ENCODE measurements at places on chromosomes 16 and 17.

DNA sequence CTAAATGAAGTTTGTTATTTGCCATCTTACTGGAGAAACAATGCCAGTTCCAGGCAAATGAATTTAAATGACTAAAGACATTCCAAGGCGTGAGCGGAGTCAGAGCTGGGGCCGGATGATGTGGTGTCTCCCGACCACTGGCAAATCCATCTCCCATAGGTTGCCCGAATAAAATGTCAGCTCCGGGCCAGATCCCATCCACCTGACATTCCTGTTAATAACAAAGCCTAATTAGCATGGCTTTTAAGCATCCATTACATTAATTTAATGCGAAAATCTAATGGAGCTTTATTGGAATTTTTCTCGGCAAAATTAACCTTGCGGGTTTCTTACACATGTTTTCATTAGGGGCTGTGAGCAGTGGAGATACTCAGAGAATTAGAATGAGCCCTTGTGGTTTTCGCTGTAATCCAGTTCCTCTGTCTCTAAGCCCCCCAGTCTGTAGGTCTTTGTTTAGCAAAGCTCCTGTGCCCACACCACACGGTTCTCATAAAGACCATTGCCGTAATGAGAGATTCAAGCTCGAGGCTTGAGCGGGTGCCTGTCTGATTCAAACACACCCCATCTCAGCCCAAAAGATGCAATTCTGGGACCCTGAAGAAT lies 123.3 kb downstream of the CCT6B start:
- DNase-seq: no peak

DNA sequence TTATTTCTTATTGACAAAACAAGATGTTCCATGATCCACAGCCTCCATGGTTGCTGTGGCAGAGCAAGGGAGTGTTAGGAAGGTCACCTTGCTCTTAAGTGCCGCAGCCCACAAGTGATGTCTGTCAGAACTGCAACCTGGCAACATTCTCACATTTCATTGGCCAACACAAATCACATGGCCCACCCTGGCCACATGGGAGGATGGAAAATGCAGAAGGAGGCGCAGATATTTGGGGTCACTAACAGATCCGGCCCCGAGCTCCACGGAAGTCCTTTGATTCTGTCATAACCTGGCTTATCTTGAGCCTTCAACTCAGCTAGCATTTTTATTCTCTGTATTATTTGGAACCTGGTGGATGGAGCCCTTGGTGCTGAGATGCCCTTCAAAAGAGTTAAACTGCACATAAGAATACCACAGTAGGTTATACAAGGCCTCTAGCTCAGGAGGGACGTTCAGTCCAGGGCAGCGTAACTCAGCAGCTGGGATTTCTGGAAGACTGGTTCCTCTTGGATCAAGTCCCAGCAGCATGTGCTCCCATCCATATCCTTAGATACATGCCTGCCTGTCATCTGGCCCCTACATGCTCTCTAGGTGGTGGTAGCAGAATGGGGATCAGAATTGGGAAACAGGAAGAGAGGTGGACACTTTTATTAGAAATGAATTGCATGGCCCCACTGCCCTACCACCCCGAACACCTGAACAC lies 508.1 kb downstream of the HAPSTR1 start:
- DNase-seq: no peak

DNA sequence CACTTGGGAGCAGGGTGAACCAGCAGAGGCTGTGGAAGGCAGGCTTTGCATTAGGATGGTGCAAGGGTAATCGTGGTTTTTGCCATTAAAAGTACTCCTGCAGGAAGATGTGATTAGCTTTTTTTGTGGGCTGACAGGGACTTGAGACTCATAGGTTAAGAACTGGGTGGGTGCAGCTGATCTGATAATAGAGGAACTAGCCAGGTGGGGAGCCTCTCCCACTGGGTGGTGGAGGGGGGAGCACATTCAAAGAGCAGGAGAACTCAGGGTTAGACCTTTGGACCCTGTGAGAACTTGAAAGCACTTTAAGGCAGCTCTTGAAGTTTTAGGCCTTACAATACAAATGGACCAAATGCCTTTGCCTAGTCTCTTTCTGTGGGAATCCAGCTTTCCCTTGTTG lies 32.4 kb downstream of the CCL4 start:
- no peak for DNase-seq

GRCh38 chr16:77555126-77555525 lies 120.3 kb upstream of the ADAMTS18 start:
- no peak for DNase-seq

GRCh38 chr17:55577687-55578086 lies 66.4 kb upstream of the SMIM36 start:
- no peak for DNase-seq

GRCh38 chr16:70652322-70652721 lies 6.0 kb downstream of the IL34 start:
- DNase-seq: no peak

GRCh38 chr16:11550791-11551498 lies 35.8 kb downstream of the LITAF start:
- no peak for DNase-seq

Measured in hippocampal formation (tissue), 2 donors.